ENCODE measurements at places on chromosomes 6 and 20.

DNA sequence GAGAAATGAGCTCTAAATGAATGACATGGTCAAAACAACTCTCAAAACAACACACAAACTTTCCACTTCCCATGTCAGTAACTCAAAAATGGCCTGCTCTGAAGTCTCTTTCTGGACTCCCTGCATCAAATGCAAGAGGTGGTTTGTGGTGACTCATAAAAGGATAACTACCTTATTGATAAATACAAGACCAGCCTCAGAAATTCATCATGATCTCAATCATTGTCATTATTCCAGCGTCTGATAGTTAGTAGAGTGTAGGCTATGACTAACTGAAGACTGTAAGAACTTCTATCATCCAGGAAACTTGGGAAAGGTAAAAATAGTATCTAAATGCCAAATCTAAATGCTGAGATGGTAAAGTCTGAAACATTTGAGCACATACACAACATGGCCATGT, 369.4 kb downstream of the BMP2 start:
- DNase-seq: no peak

DNA sequence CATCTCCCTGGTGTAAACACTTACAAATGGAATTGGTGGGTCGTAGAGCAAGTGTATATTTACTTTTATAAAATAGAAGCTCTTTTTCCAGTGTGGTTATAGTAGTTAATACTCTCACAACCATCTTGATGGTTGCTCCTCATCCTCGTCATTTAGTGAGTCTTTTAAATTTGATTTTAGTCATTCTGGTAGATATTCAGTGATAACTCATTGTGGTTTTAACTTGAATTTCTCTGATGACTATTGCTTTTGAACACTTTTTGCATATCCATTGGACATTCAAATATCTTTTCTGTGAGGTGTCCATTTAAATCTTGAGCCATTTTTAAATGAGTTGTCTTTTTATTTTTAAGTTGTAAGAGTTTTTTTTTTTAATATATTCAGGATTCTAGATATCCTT, 189.2 kb upstream of the PHACTR1 start:
- DNase-seq: no peak

DNA sequence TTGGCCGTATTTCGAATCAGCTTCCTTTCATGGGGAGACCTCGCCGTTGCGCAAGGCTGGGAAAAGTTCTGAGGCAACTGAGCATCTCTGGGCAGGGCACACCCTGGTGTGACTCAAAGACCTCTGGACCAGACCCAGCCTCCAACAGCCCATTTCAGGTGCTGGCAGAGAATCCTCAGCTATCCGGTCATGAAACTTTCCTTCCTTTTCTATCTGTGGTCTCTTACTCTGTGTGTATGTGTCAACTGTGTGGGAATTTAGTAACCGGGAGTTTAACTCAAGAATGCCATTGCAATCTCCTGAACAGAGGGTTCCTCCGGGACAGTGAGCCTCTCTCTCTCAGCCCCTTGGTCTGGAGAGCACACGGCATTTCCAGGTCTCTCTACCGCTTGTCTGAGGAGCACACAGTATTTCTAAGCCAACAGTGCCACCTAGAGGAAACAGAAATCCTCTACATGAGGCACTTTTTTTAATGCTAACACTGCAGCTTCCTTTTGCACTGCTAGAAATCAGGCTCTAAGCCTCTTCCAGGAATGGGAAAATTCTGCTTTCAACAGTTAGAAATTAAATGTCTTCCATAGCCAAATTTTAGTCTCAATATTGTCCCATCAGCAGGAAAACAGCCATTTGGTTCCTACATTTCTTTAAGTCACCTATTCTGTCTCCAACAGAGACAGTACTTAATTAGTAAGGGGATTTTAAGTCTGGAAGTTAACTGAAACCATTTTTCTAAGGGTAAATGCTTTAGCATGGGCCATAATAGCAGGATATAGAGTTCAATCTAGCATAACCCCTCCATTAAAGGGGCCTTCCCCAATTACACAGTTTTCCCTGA, 32.7 kb downstream of the PLN start:
- no peak for DNase-seq

GRCh38 chr6:88013015-88013414, 34.6 kb upstream of the SPACA1 start:
- no peak for DNase-seq

DNA sequence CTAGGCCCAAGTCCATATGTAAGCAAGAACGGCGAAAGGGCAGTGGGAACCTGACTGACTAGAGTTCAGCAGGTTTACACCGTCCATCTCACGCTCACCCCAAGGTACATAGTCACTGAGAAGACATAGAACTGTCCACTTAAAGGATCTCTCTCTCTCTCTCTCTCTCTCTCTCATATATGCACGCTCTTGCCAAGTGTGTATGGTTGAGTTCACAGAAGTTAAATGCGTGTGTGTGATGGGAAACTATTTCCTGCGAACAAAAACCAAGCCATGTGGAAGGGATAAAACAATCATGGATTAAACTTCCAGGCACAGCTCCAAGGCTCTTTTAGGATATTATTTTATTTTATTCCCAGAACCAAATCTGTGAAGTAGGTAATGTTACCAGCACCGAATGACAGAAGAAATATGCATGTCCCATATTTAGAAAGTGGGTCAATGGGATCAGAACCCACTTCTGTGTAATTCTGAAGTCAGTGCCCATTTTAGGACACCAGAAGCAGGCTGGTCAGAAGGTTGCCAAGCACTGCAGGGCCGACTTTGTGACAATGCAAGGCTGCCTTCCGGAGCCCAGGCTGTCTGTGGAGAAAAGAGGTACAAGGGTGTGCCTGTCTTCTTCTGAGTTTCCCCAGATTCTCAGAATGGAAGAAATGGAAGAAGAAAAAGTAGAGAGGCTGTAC, 49.2 kb upstream of the MAP7 start:
- no peak for DNase-seq

DNA sequence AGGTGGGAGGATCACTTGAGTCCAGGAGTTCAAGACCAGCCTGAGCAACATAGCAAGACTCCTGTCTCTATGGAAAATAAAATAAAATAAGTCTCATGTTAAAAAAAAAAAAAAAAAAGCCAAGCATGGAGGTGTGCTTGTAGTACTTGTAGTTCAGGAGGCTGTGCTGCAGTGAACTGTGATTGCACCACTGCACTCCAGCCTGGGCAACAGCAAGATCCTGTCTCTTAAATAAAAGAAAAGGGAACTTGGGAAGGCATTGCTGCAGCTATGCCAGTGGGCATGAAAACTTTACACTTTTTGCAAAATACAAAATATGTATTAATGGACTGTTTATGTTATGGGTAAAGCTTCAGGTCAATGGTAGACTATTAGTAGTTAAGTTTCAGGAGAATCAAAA, 37.5 kb upstream of the REV3L start:
- DNase-seq: no peak

- no peak for DNase-seq
Observed at GRCh38 chr6:80357674-80358073, 251.2 kb downstream of the BCKDHB start.
